Fibroblast of skin of scalp (primary cell): ENCODE measurements at places on chromosomes 11 and 22.
A peak's percentile ranks its signal among the peaks of the same experiment; 100 is the strongest.

DNA sequence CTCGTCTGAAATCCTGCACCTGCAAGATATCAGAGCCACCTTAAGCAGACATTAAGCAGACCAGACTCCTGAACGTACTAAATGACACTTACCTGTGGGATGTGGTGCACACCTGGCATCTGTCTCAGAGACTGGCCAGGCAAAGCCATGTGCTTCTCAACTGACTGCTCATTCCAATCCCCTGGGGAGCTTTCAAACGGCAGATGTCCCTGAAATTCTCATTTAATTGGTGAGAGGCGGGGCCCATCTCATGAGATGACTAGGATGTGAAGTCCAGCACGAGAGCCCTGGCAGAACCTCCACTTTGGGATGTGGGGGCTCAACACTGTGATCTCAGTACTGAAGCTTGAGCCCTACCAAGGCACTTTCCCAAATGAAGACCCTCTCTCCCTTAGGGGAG lies 84.9 kb upstream of the HMGXB4 start:
- DNase-seq: no peak

DNA sequence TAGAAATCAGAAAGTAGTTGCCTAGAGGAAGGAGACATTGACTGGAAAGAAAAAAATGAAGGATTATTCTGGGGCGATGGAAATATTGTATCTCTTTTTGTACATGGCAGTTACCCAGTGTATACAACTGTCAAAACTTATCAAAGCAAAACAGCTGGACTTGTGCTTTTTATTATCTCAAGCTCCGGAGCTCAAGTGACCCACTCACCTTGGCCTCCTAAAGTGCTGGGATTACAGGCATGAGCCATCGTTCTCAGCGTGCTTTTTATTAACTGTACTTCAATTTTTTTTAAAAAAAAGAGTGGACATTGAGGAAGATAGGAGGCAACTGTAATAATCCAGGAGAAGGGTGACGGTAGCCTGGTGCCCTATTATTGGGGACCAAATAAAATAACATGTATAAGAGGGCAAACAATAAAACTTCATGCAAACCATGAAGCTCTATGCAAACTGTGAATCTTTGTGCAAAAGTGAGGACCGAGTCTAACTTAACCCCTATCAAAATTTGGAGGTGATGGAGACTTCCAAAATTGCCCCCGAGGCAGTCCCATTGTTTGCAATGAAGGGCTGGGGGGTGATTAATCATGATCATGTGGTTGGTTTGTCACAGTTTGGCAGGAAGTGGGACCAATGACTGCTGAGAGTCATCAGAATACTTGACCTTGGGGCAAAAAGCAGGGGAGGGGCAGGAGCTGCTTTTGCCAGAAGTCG lies 23.5 kb downstream of the FZD4 start:
- DNase-seq: peak; percentile 60

- no peak for DNase-seq
These were observed 9.8 kb downstream of the PAX6 start for GRCh38 chr11:31801298-31801702.

DNA sequence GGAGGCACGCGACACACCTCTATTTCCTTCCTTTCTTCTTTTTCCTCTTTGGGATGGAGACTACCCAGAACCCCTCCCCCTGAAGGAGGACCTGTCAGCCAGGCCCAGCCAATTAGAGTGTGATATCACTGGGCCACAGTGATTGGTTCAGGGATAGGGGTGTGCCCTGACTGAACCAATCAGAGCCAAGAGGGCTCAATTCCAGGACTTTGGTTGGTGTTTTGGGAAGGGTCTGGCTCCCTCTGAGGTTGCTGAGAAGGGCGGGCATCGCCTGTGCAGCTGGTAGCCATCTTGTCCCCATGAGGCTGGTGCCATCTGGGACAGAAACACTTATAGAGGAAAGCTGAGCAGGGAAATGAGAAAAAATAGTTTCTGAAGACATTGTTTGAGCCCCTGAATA lies 71.4 kb downstream of the CHST1 start:
- no peak for DNase-seq

- DNase-seq: peak; percentile 20
These were observed 1.1 kb downstream of the CSTF3 start for GRCh38 chr11:33160136-33160535.

DNA sequence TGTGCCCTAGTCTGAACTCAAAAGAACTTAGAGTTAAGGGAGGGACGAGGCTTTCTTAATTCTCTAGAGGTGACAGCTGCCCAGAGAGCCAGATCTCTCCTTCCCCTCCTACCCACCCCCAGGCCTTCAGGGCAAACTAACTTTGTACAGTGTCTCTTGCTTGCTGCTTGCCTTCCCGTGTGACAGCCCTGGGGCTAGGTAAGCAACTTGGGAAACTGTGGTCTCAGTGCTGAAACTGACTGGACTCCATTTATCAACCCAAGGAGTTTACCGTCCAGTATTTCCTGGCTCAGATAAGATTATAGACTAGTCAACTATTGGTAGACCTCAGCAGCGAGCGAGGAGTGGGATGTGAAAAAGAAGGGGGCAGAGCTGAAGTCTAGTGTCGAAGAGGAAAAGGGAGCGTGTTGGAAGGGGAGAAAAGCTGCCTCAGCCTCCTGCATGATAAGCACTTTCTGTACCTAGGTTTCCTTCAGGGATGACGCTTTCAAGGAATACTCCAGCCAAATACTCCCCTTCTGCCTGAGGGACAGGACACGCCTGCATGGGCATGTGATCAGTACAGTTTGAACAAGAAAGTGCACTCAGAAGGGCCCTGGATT lies 43.3 kb upstream of the WEE1 start:
- DNase-seq: no peak
